Suprapubic skin (tissue), 4 donors: ENCODE measurements at places on chromosomes 4 and X.

DNA sequence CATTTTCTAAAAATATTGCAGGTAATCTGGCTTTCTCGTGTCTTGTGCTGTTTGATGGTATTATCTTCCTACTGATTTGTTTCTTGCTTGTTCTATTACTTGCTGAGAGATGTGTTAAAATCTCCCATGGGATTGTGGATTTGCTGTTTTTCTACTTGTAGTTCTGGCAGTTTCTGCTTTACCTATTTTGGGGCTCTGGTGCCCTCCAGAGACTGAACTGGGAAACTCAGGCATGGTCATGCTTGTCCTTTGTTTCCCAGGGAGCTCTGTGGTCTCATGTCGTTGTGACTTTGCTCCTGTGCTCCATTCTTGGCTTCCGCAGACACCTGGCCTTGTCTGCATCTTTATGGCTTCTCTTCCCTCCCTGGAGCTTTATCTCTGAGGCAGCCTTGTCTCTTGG lies 39.5 kb downstream of the NSD2 start:
- no peak for DNase-seq

DNA sequence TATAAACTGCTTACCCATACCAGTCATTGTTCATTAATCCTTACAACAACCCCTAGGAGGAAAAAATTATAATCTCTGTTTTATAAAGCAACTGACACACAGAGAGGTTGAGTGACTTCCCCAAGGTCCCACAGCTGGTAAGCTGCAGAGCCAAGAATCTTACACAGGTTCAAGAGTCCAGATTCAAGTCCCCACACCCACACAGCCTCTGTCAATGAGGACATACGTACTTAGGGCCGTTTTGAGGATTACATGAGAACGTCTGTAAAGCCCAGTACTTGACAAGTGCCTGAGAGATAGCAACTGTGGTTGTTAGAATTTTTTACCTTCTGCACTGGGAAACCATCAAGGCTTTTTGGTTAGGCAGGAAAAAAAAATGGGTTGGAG lies 556 bp upstream of the SLC25A43 start:
- DNase-seq, result no peak

- no peak for DNase-seq
Measured at GRCh38 chrX:29318012-29318411, 730.8 kb downstream of the IL1RAPL1 start.

DNA sequence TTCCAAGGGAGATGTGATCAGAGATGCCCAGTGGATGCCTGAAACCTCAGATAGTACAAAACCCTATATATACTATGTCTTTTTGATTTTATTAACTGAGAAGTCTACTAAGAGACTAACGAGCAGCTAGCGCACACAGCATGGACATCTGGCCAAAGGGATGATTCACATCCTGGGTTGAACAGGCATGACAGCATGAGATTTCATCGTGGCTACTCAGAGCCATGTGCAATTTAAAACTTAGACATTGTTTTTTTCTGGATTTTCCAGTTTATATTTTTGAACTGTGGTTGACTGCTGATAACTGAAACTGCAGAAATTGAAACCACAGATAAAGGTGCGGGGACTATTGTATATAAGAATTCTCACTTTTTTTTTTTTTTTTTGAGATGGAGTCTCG lies 2252.9 kb upstream of the AGA start:
- DNase-seq, result no peak

GRCh38 chr4:11847167-11847566 lies 418.5 kb upstream of the HS3ST1 start:
- DNase-seq, result no peak

GRCh38 chr4:531076-531475 lies 32.1 kb downstream of the PIGG start:
- no peak for DNase-seq
